Articular chondrocyte of knee joint (primary cell): ENCODE measurements at places on chromosomes 2 and 18. TPM values are rescaled to one million over a fixed set of nuclear protein-coding genes. Genes with fewer than 3 reads are reported as not detected.

Gene TRPM8
- total RNA-seq = 0.76 TPM in 1 of 2 replicates, not detected in the other

Gene SH2D6
- 0.43 TPM in 1 of 2 replicates, not detected in the other for total RNA-seq

Gene MOCOS
- 10.6 and 12.5 TPM in 2 replicates for total RNA-seq

Gene SPC25
- 3.7 and 4.9 TPM in 2 replicates for total RNA-seq

Gene TDRD15
- total RNA-seq = under 0.01 TPM in 1 of 2 replicates, not detected in the other

Gene C2orf80
- total RNA-seq = not detected in 2 replicates

Gene DSG1
- not detected in 2 replicates for total RNA-seq

Gene SPP2
- not detected in 2 replicates for total RNA-seq

Gene LINC00305
- not detected in 2 replicates for total RNA-seq
